ENCODE measurements at places on chromosomes 1 and 21.
A peak's percentile ranks its signal among the peaks of the same experiment; 100 is the strongest.

- DNase-seq = no peak
Measured at GRCh38 chr1:59027177-59027576, 243.3 kb upstream of the JUN start.

DNA sequence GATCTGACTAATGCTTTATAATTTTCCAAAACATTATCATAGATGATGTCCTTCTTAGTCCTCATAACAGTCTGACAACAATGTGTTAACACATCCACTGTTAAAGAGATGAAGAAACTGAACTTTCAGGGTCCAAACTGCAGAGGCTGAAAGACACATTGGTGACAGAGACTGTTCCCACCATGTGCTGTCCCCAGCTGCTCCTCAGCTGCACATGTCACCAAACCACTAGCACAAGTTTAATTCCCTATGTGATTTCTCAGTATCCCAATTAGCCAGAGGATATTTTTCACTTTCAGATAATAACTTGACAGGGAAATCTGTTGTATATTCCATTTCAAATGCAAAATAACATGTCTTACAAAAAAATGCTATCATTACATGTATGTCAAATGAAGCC is 24.6 kb downstream of the LAMC2 start:
- no peak for DNase-seq

DNA sequence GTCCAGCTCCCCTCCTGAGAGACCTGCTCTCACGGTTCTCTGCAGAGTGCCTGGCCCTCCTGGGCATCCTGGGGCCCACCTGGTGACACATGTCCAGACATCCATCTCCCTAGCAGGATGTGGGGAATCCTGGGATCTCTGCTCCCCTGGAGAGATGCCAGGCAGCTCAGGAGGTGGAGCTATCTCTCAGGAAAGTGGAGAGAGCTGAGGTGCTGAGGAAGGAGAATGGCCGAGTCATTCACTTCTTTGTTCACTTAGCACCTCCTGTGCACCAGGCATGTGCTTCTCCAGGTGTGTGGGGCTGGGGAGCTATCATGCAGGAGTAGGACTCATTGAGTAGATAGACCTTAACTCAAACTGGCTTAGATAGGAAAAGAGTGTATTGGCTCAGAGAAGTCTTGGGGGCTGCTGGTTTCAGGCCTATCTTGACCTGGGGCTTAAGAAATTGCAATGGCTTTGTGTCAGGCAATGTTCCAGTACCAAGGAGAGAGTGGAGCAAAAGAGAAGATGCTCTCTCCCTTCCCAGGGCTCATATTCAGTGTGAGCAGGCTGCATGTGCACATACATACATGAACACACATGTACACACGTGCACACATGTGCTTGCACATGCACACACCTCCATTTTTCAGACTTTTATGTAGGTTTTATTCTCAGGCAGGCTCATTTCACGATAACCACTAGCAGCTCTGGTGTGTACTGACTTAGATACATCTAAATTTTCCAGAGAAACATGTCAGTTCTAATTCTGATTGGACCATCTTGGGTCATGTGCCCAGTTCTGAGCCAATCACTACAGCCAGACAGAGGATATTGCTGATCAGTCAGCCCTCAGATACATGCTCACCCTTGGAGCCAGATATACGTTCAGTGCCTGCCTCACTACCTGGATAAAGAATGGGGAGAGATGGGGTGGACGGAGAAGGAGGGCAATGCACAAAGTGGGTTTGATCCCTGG is 437.6 kb downstream of the PTPRU start:
- no peak for DNase-seq

GRCh38 chr1:67495327-67495726 is 65.1 kb upstream of the SERBP1 start:
- no peak for DNase-seq

- no peak for DNase-seq
Measured at GRCh38 chr1:43898981-43899380, 34.6 kb upstream of the ARTN start.

DNA sequence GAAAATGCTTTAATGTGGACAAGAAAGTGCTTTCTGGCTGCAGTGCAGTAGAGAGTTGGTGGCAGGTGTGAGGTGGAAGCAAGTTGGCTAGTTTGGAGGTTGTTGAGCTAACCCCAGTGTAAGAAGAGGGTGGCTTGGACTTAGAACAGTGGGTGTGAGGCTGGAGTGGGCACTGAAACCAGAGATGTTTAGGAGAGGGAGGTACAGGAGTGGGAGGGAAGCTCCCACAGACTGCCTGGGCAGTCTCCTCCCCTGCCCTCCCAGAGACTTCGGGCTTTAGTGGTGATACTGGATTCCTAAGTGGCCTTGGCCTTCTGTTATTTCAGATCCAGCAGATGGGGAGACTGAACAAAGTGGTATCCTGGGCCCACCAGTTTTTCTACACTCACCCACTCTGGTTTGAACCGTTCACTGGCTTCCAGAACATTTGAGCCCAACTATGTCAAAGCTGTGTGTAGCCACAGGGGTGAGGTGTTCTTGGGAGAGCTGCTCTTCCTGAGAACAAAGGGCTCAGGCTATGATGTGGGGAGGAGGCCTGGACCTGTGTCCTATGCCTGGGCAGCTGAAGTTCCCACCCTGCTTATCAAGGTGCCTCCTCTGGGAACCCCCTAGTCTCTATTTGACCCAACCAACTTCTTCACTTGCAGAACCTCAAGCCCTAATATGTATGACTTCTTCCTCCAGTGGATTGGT is 19.9 kb upstream of the CYP4A11 start:
- no peak for DNase-seq

DNA sequence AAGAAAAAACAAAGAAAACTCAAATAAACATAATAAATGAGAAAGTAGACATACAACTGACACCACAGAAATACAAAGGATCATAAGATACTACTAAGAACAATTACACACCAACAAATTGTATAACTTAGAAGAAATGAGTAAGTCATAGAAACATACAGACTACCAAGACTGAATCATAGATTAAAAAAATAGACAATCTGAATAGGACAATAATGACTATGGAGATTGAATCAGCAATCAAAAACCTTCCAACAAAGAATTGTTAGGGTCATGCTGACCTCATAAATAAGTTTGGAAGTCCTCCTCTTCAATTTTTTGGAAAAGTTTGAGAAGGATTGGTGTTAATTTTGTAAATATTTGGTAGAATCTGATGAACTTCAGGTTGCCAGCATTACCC is 159.0 kb downstream of the PTBP2 start:
- DNase-seq = no peak

GRCh38 chr1:41400225-41400624 is 39.0 kb downstream of the FOXO6 start:
- no peak for DNase-seq

DNA sequence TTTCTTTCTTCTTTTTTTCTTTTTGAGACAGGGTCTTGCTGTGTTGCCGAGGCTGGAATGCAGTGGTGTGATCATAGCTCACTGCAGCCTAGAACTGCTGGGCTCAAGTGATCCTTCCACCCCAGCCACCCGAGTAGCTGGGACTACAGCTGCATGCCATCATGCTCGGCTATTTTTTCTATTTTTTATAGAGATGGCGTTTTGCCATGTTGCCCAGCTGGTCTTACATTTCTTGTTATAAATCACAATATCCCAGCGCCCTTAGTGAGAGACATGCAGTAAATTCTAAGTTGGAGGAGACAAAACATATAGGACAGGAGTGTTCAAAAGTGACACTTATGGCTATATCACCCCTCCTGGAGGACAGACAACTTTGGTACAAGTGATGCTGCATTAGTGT is 31.3 kb upstream of the ACTN2 start:
- DNase-seq = no peak

GRCh38 chr1:1230656-1231399 is 973 bp downstream of the SDF4 start:
- DNase-seq = no peak

DNA sequence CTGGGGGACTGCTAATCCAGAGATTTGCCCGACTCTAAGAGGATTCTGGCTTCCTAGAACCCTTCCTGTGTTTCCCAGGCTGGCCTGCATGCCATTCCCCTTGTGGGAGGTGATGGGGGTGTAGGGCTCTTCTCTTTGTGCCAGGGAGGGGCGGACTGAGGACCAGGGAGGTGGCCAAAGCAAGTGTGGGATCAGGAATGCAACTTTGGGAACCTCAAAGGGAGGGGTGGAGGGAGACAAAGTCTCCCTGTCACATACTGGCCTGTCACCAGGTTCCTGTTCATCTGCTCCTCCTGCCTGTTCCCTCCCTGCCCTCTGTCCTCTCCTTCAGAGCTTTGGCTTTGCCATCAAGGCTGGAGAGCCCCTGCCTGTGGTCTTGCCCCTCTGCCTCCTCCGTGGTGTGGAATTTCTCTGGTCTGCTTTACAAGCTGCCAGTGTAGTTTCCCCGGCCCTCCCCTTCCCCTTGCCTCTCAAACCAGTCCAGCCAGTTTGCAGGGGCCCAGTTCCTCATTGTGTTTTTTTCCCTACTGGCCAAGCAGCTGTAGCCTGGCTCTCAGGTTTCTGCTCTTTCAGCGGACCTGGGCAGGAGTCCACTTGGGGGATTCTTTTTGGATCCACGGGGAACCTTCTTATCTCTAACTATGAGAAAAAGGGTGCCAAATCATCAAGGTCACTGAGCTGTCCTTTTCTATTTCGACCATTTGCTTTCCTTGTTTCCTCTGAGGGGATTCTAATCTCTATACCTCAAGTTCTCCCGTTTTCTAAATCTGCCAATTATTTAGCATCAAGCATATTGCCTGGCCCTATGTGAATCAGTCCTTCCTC is 1.8 kb downstream of the CGN start:
- no peak for DNase-seq

- no peak for DNase-seq
Measured at GRCh38 chr1:79726321-79726720, 719.8 kb upstream of the ADGRL4 start.

DNA sequence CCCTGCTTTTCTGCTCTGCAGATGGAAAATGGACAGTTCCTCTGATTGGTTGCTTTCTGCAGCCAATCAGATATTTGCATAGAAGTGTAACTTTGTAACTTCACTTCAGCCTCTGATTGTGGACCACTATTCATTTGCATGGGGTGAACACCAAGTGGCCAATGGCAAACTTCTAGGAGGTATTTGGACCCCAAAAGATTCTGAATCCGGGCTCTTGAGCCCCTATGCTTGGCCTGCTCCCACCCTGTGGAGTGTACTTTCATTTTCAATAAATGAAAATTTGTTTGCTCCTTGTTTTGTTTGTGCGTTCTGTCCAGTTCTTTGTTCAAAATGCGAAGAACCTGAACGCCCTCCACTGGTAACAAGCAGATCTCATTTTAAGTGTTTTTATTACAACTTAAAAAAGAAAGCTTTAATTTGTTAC is 6.4 kb upstream of the GSTM4 start:
- peak; percentile 34 for DNase-seq

DNA sequence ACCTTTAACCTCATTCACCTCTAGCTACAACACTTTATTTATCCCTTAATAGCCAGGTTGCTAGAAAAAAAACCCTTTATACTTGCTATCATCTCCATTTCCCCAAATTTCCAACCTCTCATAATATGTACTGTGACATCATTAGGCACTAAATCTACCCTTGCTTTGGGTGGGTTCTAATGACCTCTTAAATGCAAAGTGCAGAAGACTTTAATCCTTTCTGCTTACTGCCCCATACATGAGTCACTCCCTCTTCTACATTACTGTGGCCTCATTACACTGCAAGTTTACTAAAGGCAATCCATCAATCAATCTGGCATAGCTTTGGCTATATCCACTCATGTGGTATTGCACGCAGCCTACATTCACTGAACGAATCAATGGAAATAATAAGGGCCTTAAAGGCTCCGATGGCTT is 353.3 kb downstream of the SMYD3 start:
- no peak for DNase-seq
